Stimulated activated CD4-positive, alpha-beta T cell treated with anti-CD3 and anti-CD28 coated beads, Interleukin-15, amount 100 ng/mL, for 1 hour (primary cell): ENCODE measurements at places on chromosomes 1 and 21.

DNA sequence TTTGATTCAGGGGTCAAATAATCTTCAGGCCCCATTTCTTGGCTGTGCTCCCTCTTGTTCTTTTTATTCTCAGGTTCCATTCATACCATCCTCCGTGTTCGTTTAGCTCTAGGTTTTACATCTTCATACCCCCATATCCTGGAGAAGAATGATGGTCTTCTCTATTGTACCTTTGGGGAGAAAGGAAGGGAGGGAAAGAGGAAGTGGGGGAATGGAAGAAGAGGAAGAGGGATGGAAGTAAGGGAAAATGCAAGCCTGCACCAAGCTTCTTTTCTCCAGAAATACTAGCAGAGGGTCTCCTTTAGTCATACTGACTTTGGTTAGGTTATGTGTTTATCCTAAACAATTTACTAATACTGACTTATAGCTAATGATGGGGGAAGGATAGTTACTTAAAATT, 52.4 kb downstream of the FNBP1L start:
- DNase-seq, result no peak

DNA sequence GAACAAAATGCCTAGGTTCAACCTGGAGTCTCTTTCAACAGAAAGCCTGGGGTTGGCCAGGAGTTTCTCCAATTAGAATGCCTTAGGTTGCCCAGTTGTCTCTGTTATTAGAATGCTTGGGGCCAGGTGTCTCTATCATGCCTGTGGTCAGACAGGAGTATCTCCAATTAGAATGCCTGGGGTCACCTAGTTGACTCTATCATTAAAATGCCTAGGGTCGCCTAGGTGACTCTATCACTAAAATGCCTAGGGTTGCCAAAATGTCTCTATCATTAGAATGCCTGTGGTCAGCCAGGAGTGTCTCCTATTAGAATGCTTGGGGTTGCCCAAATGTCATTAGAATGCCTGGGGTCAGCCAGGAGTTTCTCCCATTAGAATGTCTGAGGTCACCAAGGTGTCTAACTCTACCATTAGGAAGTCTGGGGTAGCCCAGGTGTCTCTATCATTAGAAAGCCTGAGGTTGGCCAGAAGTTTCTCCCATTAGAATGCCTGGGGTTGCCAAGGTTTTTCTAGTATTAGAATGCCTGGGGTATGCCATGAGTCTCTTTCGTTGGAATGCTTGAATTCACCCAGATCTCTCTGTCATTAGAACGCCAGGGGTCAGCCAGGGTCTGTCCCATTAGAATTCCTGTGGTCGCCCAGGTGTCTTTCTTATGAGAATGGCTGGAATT, 57.9 kb downstream of the RNF187 start:
- no peak for DNase-seq

DNA sequence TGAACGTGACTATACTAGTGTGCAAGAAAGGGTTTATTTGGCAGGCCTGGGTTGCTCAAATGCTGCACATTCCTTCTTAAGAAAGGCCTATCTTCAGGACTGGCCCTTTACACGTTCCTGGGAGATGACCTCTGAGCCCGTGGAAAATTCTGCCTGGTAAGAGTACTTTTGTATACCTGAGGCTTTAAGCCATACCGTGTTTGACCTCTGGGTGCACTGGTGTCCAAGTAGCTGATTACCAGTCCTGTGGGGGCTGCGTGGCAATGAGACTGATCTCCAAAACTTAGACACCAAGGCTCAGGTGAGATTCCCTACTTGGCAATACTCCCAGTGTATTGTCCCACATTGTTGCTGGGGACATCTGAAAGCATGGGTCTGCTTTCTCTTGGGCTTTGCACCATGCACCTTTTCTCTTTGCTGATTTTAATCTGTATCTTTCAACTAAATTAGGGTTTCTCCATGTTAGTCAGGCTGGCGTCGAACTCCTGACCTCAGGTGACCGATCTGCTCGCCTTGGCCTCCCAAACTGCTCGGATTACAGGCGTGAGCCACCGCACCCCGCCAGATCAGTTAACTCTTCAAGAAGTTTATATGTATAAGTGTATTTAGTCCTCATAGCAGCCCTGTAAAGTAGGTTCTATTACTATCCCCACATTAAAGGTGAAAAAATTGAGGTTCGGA, 44.5 kb downstream of the TRIM33 start:
- no peak for DNase-seq

DNA sequence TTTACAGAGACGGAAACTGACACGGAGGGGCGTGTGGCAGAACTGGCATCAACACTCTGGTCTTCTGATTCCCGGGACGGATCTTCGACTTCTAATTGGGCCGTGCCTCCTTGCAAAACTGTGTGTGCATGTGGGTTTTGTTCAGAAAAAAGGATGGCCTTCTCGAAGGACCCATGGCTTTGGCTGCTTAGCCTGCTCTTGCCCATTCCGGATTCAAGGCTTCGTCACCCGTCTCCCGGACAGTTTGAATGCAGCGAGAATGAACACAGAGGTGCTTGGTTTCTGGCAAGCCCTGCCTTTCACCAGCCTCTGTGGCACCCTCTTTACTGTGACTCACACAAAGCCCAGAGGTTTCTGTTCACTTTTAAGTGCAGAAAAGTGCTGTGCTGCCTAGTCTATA, 120.1 kb downstream of the PRDM2 start:
- DNase-seq, result no peak
